Dermis lymphatic vessel endothelial cell (primary cell): ENCODE measurements at places on chromosomes 6 and 20. TPM values are rescaled to one million over a fixed set of nuclear protein-coding genes. Genes with fewer than 3 reads are reported as not detected.

GRM4 gene
- total RNA-seq: not detected in 2 replicates

SIGLEC1 gene
- total RNA-seq: not detected in 2 replicates

DEFB127 gene
- total RNA-seq: not detected in 2 replicates

ATP6V1G2 gene
- total RNA-seq: 0.11 and 0.17 TPM in 2 replicates

PCK1 gene
- total RNA-seq: not detected in 2 replicates

FERMT1 gene
- total RNA-seq: under 0.01 TPM in 2 replicates

FAM209A gene
- total RNA-seq: 0.17 and 0.22 TPM in 2 replicates

GID8 gene
- total RNA-seq: 40.4 and 43.9 TPM in 2 replicates

SOBP gene
- under 0.01 and 2.2 TPM in 2 replicates for total RNA-seq

PGBD1 gene
- 3.5 and 5.8 TPM in 2 replicates for total RNA-seq

CABLES2 gene
- 0.43 and 0.65 TPM in 2 replicates for total RNA-seq

UBD gene
- 7.8 and 31.0 TPM in 2 replicates for total RNA-seq

NKX2-4 gene
- total RNA-seq: not detected in 2 replicates

CDKAL1 gene
- total RNA-seq: 17.6 and 22.2 TPM in 2 replicates

MACROD2 gene
- total RNA-seq: 0.76 and 0.95 TPM in 2 replicates

SDCBP2 gene
- total RNA-seq: 3.7 and 5.4 TPM in 2 replicates

NPEPL1 gene
- total RNA-seq: 21.4 and 25.5 TPM in 2 replicates

LRRC73 gene
- 0.09 and 0.11 TPM in 2 replicates for total RNA-seq

KIF25 gene
- total RNA-seq: not detected in 2 replicates

ECT2L gene
- under 0.01 TPM in 1 of 2 replicates, not detected in the other for total RNA-seq

SLC44A4 gene
- total RNA-seq: not detected in 2 replicates

DEFB128 gene
- not detected in 2 replicates for total RNA-seq

PGC gene
- not detected in 2 replicates for total RNA-seq

DLK2 gene
- total RNA-seq: 0.33 and 0.60 TPM in 2 replicates

EEF1A2 gene
- total RNA-seq: 5.8 and 7.9 TPM in 2 replicates

MLN gene
- total RNA-seq: not detected in 2 replicates

THEMIS gene
- not detected in 2 replicates for total RNA-seq

BHLHE23 gene
- total RNA-seq: not detected in 2 replicates

SLC22A3 gene
- total RNA-seq: not detected in 2 replicates

SLC22A2 gene
- not detected in 2 replicates for total RNA-seq

GRM1 gene
- under 0.01 and 0.09 TPM in 2 replicates for total RNA-seq

TEAD3 gene
- 0.17 and 0.22 TPM in 2 replicates for total RNA-seq

PACSIN1 gene
- not detected in 2 replicates for total RNA-seq

EPB41L1 gene
- 14.4 and 18.3 TPM in 2 replicates for total RNA-seq

LHFPL5 gene
- not detected in 2 replicates for total RNA-seq

IL17A gene
- total RNA-seq: not detected in 2 replicates

DSP gene
- total RNA-seq: 72.6 and 87.0 TPM in 2 replicates

GPLD1 gene
- total RNA-seq: 0.22 and 0.43 TPM in 2 replicates

ZKSCAN3 gene
- total RNA-seq: 2.2 and 6.3 TPM in 2 replicates

TMEM170B gene
- total RNA-seq: 1.6 and 1.7 TPM in 2 replicates

LY6G6C gene
- not detected in 2 replicates for total RNA-seq

KCNB1 gene
- not detected in 2 replicates for total RNA-seq

DPPA5 gene
- total RNA-seq: not detected in 2 replicates

TPX2 gene
- 6.3 and 7.7 TPM in 2 replicates for total RNA-seq

NAA20 gene
- total RNA-seq: 50.4 and 51.3 TPM in 2 replicates

AIG1 gene
- 13.6 and 18.0 TPM in 2 replicates for total RNA-seq

SLC35A1 gene
- total RNA-seq: 30.2 and 31.3 TPM in 2 replicates

RHAG gene
- total RNA-seq: 0.09 and 0.11 TPM in 2 replicates

PRPF6 gene
- 65.9 and 73.3 TPM in 2 replicates for total RNA-seq
